Stimulated activated CD4-positive, alpha-beta T cell treated with anti-CD3 and anti-CD28 coated beads, Interleukin-1b, Interleukin-23, amount 100 ng/mL, for 4 hours (primary cell): ENCODE measurements at places on chromosomes 16 and 17.

DNA sequence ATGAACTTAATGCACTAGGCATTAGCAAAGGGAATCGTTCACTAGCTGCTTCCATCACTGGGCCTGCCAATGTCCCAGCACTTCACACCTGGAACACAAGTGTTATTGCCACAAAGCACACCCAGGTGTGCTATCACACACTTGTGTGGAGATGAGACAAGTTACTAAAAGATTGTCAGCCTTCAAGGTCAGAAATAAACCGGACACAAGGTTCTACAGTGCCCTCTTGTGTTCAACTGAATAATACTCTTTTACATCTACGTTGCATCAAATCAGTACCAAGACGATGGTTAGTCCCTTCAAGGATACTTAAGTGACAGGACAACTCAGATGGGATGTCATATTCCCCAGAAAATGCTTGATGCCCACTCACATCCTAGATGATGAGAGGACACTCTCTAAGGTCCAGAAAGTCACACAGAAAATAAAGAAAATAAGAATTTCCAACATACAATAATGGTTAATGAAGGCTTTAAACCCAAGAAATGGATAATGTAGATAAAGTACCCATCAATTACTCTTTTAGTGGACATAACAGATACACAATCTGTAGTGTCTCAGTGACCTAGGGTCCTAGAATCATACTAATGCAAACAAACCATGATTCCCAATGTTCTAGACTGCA lies 16.4 kb upstream of the GLG1 start:
- no peak for DNase-seq

DNA sequence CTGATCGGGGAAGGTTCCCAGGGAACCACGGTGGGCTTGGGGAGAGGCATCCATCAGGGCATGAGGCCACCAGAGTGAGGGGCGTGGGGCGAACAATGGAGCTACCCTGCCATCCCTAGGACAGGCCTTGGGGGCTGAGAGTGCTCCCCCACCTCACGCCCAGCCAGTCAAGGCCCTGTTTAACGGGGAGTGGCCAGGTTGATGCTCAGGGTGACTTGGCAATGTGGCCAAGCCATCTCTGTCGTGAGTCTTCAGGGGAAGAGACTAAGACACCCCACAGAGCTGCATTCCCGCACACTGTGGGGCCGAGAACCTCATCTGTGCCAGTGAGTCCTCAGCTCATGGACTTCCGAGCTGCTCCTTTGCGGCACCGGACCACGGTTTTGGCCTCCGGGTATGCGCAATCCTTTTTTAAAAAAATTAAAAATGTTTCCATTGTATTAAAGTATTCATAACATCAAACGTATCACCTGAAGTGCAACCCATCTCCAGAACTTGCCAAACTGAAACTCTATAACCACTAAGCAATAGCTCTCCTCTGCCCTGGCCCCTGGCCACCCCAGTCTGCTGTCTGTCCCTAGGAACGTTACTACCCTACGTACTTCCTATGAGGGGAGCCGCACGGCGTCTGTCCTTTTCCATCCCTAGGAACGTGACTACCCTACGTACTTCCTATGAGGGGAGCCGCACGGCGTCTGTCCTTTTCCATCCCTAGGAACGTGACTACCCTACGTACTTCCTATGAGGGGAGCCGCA lies 71.8 kb upstream of the DOC2B start:
- DNase-seq = no peak

- no peak for DNase-seq
These were observed 16.4 kb downstream of the C16orf74 start for GRCh38 chr16:85734311-85735017.

DNA sequence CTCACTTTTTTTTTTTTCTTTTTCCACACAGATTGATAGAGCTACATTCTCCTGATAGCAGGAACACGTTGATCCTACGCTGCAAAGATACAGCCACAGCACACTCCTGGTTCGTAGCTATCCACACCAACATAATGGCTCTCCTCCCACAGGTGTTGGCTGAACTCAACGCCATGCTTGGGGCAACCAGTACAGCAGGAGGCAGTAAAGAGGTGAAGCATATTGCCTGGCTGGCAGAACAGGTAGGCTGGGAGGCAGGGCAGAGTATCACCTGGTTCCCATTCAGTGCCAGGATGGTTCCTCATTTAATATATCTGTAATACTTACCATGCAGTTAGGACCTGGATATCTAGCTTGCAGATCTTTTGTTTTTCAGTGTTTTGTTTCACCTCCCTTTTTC lies 51.1 kb upstream of the VPS4A start:
- no peak for DNase-seq

- DNase-seq = no peak
These were observed 27.0 kb upstream of the AATK start for GRCh38 chr17:81193051-81193410.

DNA sequence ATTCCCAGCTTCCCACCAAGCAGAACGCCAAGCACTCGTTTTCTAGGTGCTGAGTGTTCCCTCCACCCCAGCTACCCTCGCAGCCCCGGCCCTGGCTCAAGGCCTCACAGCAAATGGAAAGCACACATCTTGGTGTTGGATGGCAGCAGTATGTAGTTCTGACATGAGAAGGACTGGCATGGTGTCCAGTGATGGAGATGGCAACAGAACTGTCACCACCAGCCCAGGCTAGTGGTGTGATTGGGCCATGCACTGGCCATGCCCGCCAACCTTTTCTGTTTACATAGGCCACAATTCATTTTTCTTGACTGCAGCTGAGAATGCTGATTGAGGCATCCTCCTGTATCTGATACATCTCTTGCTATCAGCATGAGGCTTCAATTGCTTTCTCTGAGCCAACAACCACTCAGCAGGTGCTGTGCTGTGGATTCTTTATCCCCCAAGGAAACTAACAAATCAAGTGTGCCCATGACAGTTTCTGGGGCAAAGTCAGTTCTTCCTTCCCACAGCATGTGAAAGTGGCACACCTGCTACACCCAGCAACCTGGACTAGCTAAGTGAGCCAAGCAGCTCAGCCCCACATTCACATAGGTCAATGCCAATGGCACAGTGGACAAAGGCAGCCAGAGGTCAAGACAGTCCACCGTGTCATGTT lies 3.8 kb downstream of the SLC12A4 start:
- no peak for DNase-seq

- no peak for DNase-seq
These were observed 20.5 kb upstream of the ITGA3 start for GRCh38 chr17:50035421-50035879.

DNA sequence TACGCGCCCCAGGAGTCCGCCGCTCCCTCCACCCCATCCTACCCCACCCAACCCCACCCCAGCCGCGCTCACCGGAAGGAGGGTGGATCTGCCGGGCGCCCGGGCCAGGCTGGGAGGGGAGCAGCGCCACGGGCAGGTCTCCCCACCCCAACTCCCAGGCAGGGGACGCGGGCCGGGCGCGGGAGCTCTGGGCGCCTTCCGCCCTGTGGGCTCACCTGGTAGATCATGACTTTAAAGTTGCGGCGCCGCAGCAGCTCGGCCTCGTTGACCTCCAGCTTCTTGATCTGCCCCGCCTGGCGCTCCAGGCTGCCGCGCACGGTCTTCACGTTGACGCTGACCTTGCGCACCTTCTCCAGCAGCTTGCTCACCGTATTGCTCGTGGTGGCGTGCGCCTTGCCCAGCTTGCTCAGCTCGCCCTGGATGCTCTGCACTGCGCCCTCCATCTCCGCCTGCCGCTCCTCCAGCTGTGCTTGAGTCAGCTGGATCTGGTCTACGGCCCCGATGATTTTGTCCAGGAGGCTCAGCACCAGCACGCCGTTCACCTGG lies 571 bp downstream of the CAVIN1 start:
- DNase-seq = no peak

- DNase-seq = no peak
These were observed 129.7 kb downstream of the KCNJ2 start for GRCh38 chr17:70298929-70299531.

DNA sequence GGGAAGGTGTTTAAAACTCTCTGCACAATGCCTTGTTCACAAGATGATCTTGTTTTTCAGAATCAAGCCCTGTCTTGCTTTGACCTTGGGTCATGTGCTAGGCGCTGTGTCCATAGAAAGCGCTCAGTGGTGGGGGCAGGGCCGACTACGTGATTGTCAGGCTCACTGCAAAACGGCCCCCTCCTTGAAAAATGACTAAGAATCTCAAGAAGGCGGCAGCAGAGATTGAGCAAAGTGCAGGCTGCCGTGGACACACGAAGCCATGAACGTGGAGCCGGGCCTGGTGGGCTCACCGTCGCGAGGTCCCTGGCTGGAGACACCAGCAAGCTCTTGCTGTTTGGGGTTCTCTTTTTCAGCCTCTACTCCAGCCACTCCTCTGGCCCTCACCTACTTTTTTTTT lies 10.2 kb downstream of the ATP2C2 start:
- no peak for DNase-seq

- DNase-seq = no peak
These were observed 111.7 kb downstream of the ABCC6 start for GRCh38 chr16:16111639-16112038.

- no peak for DNase-seq
These were observed 429.0 kb downstream of the HS3ST4 start for GRCh38 chr16:26120729-26121128.

DNA sequence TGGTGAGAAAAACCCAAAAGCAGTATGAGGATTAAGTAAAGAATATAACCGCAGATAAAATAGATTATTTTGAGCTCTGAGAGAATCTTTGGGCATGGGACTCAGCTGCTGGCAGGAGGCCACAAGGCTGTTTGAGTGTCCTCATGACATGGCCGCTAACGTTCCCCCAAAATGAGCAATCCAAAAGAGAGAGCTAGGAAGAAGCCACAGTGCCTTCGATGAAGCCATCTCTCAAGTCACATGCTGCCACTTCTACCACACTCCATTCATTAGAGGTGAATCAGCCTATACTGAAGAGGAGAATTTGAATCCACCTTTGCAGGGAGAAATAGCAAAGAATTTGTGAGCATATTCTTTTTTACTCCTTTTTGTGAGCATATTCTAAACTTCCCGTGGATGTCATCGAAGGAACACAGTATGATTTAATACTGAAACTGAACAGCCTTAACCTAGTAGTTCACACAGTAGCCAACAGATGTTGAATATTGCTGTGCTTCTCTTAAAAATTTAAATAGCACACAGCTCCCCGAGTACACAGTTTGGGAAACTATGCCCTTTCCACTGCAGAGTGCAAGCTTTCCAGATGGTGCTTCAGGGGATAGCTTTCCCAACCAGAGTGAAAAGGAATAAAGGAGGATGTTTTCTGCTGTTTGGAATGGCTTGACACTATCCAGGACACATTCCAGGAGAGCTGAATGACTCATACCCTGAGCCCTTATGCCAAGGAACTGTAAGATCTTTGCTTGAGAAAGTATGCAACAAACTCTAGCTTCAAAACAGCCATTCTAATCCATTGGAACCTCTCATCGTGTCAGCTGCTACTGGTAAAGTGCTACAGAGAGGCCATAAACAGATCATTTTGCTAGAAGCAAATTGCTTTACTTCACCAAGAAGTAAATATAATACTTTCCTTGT lies 33.9 kb downstream of the ANKFY1 start:
- no peak for DNase-seq

- DNase-seq = peak; percentile 44
These were observed 1.5 kb downstream of the NDRG4 start for GRCh38 chr16:58501242-58502131.

DNA sequence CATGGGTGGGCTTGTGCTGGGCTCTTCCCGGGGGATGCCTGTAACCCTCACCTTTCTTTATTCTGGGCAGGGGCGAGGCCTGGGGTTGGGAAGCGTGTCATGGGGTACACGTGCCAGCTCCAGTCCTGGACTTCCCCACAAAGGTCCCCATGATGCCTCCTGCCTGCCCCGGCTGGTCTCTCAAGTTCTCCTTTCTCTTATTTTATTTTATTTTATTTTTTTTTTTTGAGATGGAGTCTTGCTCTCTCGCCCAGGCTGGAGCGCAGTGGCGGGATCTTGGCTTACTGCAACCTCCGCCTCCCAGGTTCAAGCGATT lies 8.6 kb downstream of the ATP2A3 start:
- no peak for DNase-seq

- no peak for DNase-seq
These were observed 92.5 kb downstream of the SSH2 start for GRCh38 chr17:29837531-29837930.

- no peak for DNase-seq
These were observed 318.9 kb downstream of the SNX29 start for GRCh38 chr16:12295395-12295794.

GRCh38 chr16:2848933-2849725 lies 8.8 kb downstream of the PRSS22 start:
- DNase-seq = no peak

GRCh38 chr17:17805575-17805974 lies 31.2 kb downstream of the SREBF1 start:
- no peak for DNase-seq

GRCh38 chr17:5241861-5242671 lies 7.4 kb upstream of the SCIMP start:
- no peak for DNase-seq

DNA sequence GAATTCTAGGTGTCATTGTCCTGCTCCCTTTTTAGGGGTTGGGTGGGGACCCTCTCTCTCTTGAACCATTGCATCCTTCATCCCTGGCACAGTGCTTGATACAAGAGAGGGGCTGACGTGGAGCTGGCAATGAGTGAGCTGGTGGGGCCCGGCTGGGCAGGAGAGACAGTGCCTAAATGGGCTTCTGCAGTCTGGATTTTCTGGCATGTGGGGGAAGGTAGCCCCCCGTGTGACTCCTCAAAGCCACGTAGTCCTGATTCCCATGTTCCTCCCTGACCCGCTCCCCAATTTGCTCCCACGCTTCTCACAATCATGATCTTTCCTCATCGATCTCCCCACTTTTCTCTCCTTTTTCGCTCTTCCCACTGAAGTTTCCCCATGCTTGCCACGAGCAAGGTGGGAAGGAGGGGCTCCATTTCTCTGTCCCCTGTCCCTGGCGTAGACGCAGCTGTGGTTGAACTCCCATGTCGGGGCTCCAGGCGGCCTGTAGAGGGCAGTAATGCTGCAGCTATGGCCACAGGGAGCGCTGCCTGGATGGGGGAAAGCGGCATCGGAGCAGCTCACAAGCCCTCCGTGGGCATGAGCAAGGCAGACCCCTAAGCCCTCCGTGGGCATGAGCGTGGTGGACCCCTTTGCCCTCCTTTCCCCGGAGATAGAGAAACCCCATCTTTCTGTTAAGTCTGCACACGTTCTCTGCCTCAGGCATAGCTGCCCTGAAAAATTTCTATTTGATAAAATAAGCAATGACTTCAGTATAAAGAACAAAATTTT lies 47.5 kb downstream of the HAPSTR1 start:
- peak; percentile 60 for DNase-seq

- no peak for DNase-seq
These were observed 12.1 kb downstream of the CCDC42 start for GRCh38 chr17:8732406-8733085.

DNA sequence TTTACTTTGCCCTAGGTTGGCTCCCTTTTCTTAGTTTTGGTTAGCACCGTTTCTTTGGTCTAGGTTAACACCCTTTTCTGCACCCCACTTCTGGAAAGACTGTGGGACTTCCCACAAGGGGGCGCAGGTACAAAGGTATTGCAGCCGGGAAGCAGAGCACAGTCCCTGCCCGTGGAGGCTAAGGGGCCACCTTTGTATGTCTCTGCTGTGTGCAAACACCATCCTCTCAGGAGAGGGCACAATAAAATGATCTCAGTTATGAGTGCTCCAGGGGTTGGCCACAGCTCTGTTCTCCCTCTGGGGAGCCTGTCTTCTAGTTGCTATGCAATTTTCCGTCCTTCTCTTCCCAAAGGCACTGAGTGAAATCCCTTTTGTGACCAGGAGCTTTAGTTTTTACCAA lies 28.4 kb upstream of the TMC5 start:
- peak; percentile 2 for DNase-seq
